ENCODE measurements at places on chromosomes 7 and 10.

- DNase-seq = no peak
Observed at GRCh38 chr7:40903872-40904271, 769.1 kb downstream of the SUGCT start.

GRCh38 chr7:149598721-149599308 is 101.2 kb upstream of the ZNF746 start:
- no peak for DNase-seq

- no peak for DNase-seq
Observed at GRCh38 chr7:27247452-27248426, 5.1 kb downstream of the EVX1 start.

DNA sequence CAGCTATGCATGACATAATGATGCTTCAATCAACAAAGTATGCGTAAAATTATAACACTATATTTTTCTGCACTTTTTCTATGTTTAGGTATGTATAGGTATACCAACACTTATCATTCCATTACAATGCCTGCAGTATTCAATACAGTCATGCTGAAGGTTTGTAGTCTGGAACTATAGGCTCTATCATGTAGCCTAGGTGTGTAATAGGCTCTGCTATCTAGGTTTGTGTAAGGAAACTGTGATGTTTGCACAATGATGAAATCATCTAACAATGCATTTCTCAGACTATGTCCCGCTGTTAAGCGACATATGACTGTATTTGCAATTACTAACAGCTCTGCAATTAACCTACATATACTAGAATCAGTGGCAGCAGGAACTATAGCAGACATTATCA is 1447.5 kb downstream of the GATA3 start:
- DNase-seq = no peak

DNA sequence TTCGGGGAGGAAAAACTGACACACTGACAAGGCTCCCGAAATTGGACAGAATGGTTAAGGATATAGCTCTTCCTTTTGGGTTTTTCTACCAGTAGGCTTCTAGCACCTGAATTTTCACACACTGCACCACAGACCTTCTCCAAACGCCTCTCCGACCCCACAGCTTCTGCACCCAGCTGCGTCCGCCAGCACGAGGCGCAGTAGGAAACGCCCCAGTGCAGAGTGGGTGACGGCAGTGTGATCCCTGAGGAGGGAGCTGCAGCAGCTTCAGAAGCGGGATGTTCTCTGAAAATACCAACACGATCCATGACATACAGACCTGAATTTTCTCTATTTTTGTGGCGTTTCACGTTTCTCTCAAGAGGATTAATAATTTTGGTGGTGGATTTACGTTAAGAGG is 25.9 kb downstream of the HSPB1 start:
- DNase-seq = no peak

GRCh38 chr7:116164552-116165306 is 45.6 kb upstream of the TES start:
- no peak for DNase-seq

DNA sequence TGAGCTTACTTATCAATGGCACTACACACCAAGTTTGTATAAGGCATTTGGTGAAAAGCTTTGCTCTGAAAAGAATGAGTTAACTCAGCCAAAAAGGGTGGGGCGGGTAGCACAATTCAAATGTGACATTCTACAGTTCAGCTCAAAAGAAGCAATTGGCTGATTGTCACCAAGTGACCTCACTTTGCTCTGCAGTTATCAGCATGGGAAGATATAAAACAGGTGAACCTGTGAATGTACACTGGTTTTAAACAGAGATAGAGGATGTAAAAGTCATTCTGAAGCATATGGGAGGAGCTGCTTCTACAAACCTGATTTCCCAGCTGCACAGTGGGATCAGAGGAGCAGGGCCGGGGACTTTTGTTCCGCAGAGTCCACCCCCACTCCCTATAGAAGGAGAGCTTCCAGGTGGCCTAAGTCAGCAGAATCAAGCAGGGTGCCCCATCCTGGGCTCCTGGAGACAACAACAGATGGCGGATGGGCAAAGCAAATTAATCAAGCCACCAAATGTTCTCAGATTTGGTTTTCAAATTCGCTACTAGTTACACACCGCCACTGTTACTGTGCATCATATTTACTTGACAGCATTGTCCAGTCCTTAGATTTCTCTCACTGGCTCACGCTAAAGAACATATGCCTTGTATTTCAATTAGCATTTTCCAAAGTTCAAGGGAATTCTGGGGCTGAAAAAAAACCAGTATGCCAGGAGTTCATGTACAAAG is 27.5 kb upstream of the NPVF start:
- no peak for DNase-seq

Measured in fibroblast of the conjunctiva (primary cell).